ENCODE measurements at places on chromosomes 11 and 22.

GRCh38 chr11:116373104-116373944 is 399.5 kb downstream of the BUD13 start:
- no peak for DNase-seq

DNA sequence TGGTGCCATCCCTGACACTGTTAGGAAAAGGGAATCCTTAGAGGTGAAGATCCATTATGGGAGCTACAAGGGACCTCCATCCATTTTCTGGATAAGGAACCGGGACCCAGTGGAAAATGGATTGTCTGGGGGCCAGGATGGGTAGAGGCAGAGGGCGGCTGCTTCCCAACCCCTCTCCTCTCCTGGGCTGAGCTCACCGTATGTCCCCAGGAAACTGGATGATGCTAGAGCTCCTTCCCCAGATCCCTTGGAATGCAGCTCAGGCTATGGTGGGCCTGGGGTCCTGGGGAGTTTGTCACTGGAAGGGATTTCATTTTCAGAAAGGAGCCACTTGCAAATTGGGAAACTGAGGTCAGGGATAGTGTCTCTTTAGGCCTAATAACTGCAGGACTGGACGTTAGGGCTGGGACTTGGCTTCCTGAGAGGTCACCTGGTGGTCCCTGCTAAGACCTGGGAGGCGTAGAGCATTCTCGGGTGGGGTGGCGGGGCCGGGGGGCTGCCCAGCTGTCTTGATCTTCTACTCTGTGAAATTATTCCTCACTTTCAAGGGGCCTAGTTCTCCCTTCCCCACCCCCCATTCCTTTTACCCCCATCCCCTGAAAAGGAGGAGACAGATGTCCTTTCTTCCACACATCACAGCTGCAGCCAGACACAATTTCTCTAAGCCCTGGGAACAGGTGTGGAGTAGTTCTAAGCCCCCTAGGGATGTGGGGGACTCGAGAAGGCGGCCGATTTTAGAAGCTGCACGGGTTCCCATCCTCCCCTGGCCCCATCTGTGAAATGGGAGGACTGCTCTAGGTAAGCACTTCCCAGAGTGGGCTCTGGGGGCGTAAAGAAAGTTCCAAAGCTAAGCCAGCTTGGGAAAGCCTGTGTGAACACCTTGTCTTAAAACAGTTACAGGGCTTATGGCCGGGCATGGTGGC is 99.8 kb downstream of the PKNOX2 start:
- DNase-seq = no peak

GRCh38 chr22:29892315-29893156 is 9.6 kb downstream of the MTMR3 start:
- DNase-seq = no peak

DNA sequence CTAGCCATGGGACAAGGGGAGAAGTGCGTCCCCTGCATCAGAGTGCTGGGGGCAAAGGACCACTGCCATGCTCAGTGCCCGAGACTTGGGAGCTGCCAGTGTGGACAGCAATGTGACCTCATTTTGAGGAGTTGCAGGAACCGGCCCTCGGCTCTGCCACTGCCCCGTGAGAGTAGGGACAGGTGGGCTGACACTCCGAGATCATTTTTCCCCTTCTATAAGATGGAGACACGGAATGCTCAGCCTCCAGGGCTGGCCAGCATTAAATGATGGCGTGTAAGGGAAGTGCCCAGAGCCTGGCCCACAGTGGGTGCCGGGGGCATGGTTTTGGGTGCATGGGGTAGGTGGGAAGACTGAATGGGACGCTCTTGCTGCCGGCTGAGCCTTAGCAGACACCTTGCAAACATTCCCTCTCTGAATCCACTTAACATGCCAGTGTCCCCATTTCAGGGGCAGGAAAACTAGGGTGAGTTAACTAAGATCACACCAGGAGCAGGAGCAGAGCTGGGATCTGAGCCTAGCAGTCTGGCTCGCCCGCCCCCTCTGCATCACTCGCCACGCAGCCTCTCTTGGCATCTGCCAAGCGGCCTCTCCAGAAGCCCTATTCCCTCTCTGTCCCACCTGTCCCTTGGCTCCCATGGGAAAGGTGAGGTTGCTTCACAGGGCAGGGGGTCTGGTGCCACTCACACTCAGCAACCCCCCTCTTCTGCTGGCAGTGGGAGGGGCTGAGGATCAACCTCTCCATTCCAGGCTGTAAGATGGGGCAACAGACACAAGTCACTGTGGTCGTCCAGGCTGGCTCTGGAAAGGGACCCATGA is 13.6 kb downstream of the NPTXR start:
- peak; percentile 56 for DNase-seq

GRCh38 chr22:29044657-29045176 is 16.9 kb downstream of the C22orf31 start:
- DNase-seq = no peak

DNA sequence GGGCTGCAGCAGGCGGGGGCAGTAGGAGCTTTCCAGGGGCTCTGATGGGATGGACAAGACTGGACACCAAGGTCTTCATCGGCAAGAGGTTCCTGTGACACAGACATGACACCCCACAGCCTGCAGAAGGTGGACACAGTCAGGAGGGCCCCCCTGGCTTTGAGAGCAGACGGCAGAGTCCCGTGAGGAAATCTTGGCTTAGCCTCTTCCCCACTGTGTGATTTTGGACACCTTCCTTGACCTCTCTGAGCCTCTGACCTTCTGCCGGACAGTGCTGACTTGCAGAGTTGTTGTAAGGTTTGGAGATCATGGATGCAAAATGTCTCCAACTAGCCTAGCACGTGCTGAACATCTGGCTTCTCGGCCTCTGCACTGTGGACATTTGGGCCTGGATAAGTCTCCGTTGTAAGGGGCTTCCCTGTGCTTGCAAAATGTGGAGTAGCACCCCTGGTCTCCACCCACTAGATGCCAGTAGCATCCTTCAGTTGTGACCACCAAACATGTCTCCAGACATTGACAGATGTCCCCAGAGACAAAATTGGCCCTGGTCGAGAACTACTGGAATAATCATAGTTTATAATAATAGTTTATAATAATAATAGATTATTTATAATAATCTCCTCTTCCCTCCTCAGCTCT is 54.6 kb downstream of the MCM5 start:
- no peak for DNase-seq

DNA sequence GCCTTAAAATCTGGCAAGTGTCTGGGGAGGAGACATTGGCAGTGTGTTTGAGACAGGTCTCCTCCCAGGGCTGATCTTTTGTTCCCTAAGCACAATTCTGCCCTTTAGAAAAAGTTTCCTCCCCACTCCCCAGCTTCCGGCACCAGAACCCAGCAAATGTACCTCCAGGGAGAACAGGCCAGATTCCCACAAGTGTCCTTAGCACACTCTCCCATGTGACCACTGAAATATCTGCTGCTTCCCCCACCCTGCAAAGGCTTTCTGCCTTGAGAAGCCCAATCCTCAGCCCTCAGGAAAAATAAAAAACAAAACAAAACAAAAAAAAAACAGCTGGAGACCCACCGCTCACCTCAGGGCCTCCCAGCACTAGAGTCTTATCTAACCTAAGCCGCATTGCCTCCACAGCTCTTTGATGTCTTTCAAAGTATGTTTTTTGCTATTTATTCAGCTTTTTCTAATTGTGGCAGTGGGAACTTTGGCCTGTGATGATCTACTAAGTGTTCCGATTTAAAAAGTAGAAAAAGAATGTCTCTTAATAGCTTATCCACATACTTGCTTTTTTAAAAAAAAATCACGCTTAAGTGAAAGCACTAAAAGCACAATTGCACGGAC is 29.0 kb upstream of the FBLN1 start:
- no peak for DNase-seq

- no peak for DNase-seq
These were observed 48.9 kb downstream of the POLD3 start for GRCh38 chr11:74641289-74641688.

GRCh38 chr22:25167834-25168601 is 31.6 kb upstream of the CRYBB3 start:
- no peak for DNase-seq

DNA sequence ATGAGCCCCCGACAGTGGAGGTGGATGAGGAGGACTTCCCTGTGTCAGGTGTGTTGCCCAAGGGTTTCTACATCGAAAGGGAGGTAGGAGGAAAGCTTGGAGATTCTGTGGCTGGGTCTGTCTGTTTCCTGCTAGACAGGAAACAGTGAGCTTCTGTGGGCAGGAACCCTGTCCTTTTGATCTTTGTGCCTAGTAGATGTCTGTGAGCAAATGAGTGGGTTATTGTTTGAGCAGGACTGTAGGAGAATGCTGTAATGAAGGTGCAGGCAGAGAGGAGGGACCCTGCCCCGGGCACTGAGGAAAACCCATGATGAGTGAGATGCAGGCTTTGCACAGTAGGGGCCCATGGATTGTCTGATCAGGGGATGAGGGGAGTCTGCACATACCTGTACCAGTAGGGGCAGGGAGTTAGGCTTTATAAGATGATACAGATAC is 14.0 kb downstream of the USP35 start:
- DNase-seq = no peak

DNA sequence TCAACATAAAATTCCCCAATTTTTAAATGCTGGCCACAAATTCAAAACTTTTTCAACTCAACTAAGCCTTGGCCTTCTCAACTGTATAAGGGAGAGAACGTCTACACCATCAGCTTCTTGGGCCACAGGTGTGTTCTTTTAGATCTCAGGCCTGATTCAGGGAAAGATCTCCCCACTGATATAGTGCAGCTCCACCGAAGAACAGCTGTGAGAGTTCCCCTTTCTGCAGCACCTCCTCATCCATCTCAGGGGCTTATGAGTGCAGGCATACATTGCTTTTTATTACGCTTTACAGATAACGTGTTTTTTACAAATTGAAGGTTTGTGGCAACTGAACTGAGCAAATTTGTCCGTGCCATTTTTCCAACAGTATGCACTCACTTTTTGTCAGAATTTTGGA is 8.0 kb upstream of the CD82 start:
- no peak for DNase-seq

DNA sequence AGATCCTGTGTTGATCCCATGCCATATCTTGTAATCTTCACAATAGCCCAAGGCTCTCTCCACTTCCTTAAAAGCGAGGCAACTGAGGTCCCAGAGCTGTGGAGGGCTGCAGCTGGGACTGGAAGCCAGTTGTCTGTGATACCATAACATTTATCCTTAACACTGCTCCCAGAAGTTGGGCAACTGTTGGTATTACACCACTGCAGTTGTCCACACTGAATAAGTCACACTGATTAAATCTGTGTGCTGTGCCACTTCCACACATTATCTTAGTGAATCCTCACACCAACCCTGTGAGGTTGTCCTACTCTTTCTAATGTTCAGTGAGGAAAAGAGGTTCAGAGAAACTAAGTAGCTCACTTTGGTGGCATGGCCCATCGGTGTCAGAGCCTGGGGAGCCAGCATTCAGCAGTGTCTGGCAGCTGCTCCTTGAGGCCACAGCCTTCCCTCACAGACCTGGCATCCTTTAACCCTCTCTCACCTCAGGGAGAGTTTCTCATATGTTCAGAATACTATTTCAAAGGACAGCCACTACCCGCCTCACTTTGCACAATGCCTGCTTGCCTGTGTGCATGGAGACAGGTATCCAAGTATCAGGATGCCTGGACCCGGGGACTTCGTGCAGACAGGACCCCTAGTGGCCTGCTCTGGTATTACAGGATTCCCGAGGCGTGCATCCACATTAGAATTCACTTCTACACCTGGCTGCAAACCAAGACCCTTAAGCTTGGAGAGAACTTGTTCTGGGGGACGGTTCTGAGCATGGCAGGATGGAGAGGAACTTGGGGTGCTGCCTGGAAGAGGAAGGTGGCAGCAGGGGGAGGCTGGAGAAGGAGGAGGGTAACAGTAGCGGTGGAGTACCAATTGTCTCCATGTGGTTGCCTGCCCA is 221.9 kb upstream of the TBCEL start:
- peak; percentile 51 for DNase-seq

DNA sequence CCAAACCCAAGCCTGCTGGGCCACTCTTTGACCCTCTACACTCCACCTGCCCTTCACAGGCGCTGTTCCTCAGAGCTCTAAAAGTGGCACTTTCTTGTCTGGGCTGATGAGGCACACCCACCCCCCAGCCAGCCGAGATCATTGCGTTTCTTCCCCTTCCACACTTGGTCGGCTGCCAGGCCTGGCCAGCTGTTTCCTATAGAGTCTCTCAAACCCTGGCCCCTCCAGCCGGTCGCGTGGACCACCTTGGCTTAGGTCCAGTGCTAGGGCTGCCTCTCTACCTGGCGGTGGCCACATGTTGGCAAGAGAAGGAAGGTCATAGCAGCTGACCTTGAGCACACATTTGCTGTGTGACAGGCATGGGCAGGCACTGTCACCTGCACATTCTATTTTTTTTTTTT is 60.6 kb downstream of the PPP6R2 start:
- no peak for DNase-seq

DNA sequence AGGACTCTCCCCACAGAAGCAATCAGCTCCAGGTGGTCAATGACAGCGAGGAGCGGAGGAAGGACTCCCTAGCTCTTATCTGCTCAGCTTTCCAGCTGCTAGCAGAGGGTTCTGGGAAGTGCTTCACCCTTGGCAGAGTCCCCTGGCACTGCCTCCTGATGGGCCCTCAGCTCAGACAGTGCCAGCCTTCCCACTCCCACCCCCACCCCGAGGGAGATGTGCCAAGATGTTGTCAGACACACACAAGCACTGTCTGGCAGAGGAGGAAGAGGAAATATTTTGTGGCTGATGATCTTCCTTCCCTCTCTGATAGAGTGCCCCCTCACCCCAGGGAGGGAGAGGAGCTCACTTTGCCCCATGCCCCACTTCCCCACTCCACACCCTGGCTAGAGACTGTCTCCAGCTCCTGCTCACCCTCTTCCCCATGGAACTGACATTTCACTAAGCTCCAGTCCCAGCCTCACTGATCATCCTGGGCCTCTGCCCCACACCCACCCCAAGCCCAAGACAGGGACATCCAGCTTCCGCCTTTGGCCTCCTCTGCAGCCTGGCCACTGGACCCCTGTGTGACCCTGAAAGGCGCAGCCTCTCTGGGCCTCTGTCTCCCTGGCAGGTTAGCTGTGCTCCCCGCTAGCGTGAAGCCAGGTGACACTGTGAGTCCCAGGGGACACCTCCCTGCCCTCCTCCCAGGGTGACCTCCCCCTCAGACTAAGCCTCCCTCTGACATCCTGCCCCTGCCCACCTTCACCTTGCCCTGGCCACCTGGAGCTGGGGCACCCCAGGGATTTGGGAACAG is 44.5 kb downstream of the SLCO2B1 start:
- DNase-seq = no peak

GRCh38 chr22:49026494-49027367 is 800.9 kb downstream of the BRD1 start:
- peak; percentile 78 for DNase-seq

- no peak for DNase-seq
These were observed 48.3 kb downstream of the TCF20 start for GRCh38 chr22:42222140-42222539.

- peak; percentile 30 for DNase-seq
These were observed 45.1 kb downstream of the PTPRJ start for GRCh38 chr11:48025293-48025983.

DNA sequence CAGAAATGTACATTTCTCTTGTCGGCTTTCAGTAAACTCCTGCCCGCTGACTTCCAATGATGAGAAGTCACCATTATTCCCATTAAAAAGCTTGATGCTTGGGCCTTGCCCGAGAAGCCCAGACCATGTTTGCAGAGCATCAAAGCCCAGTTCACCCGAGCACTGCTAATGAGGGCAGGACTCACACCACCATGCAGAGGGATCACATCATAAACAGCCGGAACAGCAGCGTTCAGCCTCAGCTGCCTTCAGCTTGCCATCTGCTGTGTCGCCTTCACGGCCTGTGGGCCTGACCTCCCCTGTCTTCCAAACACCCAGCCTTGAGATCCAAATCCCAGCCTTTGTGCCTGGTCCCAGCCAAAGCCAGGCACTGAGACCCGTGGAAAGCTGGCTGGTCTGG is 105.4 kb upstream of the CSNK2A3 start:
- DNase-seq = no peak

Measured in G401 (cell line).